ENCODE measurements at places on chromosomes 3 and 15. TPM values are rescaled to one million over a fixed set of nuclear protein-coding genes. Genes with fewer than 3 reads are reported as not detected.
A peak's percentile ranks its signal among the peaks of the same experiment; 100 is the strongest.

- DNase-seq, result no peak
Measured at GRCh38 chr3:43309372-43310305, 23.3 kb downstream of the SNRK start.

DNA sequence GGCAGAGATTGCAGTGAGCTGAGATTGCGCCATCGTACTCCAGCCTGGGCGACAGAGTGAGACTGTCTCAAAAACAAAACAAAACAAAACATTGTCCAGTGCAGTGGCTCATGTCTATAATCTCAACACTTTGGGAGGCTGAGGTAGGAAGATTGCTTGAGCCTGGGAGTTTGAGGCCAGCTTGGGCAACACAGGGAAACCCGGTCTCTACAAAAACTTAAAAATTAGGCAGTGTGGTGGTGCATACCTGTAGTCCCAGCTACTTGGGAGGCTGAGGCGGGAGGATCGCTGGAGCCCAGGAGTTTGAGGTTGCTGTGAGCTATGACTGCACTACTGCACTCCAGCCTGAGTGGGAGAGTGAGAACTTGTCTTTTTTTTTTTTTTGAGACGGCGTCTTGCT lies 27.2 kb upstream of the MOBP start:
- no peak for DNase-seq

- DNase-seq, result no peak
Measured at GRCh38 chr3:71548705-71549384, 34.7 kb downstream of the FOXP1 start.

- no peak for DNase-seq
Measured at GRCh38 chr15:77180270-77180669, 109.4 kb upstream of the TSPAN3 start.

DNA sequence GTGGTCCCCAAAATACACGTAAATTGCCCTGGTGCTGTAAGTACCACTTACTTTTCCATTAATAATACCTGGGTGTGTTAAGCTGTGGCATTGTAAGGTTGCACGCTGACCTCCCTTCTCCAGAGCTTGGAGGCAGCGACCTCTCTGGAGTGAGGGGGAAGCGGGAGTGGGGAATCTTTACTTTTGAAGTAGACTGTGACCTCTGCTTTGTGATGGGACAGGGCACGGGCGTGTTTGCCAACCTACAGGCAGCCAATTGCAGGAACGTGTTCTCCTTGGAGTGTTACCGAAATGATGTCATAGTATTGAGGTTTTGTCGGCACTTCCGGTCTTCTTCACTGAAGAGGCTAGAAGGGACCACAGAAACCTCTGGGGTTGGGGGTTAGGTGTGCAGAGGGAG lies 227.3 kb upstream of the C2CD4B start:
- DNase-seq, result peak; percentile 13

DNA sequence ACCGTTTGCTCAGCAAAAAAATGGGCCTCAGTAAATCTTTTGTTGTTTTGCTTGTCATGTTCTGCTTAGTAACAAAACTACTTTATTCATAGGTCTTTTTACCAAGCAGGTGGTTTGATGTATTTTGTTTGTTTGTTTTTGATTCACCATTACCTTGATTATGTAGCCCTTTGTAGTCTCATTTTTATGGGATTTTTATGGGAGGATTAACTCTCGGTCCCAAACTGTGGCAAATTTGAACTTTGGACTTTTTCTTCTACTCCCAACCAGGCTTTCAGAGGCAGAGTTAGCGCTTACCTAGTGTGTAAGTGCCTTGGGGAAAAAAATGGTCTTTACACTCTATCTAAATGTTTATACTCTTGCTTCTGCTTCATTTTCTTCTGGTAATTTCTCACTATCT lies 276.7 kb upstream of the POU1F1 start:
- no peak for DNase-seq

- no peak for DNase-seq
Measured at GRCh38 chr3:86578071-86578470, 412.9 kb downstream of the VGLL3 start.

DNA sequence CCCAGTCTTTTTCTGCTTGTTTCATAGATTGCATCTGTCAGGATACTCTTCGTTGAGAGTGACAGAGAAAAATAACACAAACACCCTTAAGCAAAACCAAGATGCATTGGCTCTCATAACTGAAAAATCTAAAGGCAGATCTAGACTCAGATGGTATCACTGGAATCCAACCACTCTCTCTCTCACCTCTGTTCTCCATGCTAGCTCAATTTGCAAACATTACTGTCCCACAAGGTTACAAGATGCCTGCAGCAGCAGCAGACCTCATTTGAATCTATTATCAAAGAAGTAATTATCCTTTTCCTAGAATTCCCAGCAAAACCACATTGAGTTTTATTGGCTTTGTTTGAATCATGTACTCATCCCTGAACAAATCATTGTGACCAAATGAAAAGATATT lies 19.1 kb upstream of the PCOLCE2 start:
- DNase-seq, result no peak

- DNase-seq, result no peak
Measured at GRCh38 chr3:23455084-23455483, 252.0 kb downstream of the UBE2E2 start.

DNA sequence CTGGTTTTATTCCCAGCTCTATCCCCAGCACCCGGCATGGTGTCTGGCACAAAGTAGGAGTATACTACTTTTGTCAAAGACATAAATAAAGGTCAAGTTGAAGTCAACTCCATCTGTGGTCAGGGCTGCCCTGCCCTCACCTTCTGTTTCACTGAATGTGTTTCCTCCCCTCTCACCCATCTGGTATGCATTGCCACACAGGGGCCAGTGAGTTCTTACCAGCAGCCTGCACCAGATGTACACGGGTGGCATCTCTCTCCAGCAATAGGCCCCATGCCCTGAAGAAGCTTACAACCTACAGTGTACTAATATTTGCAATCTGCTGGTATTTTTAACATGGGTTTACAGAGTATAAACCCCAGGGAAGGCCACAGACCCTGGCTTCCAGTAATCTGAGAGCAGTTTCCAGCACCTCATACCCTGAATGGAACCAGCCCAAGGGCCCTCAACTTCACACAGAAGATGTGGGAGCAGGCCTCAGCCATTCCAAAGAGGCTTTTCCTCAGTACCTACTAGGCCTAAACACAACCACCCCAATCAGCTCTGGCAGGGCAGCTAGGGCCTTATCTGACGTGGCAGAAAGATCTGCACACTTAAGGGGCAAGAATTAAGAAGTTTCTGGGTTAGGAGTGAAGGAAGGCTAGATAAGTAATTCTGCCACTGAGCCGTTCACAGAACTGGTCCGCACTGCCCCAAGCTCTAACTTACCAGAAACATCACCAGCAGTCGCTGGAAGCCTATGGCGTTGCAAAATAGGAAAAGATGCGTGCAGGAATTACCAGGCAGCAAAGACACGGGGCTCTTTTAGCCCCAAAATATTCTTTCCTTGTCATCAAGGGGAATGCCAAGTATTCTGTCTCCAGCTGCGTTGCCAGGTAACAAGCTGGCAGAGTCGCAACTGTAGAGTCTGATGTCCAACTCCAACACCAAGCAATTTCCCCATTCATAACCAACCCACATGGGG lies 2.1 kb downstream of the IDH2 start:
- peak; percentile 57 for DNase-seq

GRCh38 chr15:78316283-78317083 lies 17.1 kb upstream of the SKIC8 start:
- no peak for DNase-seq

DNA sequence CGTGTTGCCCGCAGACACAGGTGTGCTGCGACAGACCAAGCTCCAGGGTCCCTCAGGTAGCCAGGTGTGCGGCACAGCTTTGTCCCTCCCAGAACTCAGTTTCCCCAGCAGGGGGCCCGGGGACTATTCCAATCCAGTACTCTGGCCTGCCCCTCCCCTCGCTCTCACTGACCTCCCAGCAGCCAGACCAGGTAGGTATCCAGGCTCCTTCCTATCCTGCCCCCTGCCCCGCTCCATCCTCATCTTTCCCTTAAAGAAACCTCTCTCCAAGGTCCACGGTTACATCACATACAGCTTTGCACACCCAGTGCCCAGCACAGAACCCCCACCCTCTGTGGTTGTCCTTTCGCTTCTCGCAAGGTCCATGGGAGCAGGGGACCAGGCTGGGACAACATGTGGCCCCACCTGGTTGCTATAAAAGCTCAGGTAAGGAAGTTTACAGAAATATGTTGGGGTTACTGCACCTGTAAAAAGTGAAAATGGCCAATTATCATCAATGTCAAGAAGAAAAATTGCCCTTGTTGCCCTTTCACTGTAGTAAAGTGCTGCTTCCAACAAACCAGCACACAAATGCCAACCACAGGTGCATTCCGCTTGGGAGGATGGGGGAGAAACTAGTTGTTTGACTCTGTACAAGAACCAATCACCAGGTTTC lies 7.3 kb upstream of the CYP11A1 start:
- no peak for DNase-seq

DNA sequence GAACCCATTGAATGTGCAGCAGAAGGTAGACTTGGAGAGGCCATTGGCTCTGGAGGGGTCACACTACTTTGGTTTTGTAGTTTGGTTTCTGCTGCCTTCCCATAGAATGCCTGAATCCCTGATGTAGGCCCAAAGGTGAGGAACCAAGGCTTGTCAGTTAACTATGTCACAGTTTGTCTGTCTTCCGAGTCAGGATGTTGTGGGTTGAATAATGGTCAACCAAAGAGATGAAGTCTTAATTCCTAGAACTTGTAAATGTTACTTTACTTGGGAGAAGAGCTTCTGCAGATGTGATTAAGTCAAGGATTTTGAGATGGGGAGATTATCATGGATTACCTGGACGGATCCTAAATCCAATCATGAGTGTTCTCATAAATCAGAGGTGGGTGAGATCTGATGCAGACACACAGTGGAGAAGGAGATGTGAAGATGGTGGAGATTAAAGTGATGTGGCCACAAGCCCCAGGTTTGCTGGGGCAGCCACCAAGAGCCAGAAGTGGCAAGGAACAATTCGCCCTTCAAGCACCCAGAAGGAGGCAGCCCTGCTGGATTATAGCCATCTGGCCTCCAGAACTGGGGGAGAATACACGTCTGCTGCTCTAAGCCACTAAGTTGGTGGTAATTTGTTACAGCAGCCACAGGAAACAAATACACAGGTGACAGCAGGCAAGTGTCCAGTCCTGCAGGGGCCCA lies 2.3 kb upstream of the CCR8 start:
- no peak for DNase-seq

DNA sequence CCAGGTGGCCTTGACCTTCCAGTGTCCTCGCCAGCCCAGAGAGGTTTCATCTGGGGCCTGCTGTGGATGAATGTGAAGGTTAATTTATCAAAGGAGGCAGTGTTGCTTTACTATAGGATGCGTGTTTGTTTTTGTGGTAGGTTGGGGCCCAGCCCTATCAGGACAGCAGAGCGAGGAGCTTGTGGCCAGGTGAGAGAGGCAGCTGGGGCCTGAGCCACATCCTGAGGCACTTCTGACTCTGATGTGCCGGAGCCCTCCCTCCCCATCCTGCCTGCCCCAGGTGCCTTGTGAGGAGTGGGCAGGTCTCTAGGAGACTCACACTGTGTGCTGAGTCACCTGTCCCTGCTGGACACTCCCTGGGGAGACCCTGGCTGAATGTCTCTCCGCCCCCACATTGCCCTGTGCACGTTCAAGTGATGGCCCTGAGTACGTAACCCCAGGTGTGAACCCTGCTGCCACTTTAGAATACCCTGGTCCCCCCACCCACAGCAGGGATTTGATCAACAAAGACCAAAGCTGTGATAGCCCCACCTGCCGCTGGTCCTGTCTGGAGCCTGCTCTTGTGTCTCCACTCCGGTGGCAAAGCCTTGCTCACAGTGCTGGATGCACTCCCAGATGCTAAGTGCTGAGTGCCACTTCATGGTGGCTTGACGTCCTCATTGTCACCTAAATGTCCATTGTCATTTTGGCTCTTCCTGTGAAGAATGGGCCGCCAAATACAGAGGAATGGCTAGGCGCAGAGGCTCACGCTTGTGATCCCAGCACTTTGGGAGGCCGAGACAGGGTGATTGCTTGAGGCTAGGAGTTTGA lies 16.0 kb downstream of the FBLN2 start:
- DNase-seq, result no peak

ECE2 gene
- not detected for polyA plus RNA-seq

- no peak for DNase-seq
Measured at GRCh38 chr3:133883641-133884040, 12.0 kb downstream of the RAB6B start.

ARL14 gene
- not detected for polyA plus RNA-seq

GRCh38 chr3:69658514-69659140 lies 80.6 kb upstream of the MITF start:
- DNase-seq, result no peak

DNA sequence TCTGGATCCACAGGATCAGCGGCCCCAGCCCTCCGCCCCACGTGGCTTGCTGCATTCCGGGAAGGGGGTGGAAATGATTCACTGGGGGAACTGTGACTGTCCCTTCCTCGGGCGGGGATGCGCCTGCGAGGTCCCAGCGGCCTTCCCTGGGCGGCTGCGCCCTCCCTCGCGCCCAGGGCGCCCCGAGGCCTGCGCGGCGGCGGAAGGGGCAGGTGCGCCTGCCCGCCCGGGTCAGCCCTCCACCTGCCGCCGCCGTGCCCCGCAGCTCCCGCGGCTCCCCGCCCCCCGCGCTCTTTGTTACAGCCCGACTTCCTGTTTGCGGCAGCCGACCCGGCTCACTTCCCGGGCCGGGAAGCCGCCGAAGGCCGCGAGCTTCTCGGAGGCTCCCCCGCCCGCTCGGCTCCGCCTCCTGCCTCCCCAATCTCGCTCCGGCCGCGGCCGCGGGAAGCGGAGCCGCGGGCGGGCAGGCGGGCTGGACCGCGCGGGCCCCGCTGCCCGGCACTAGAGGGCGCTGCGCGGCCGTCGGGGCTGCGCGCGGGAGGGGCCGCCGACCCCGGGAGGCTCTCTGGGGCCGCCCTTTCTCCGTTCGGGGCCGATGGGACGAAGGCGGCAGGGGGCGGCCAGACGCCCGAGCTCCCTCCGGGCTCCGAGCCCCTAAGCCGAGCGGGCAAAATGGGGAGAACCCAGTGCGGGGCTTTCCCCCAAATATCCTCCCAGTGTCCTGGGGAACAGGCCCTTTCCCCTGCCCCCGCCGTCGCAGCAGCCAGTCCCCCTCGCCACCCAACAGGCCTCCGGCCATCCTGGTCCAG lies 11.5 kb upstream of the CHAC1 start:
- DNase-seq, result peak; percentile 74

DNA sequence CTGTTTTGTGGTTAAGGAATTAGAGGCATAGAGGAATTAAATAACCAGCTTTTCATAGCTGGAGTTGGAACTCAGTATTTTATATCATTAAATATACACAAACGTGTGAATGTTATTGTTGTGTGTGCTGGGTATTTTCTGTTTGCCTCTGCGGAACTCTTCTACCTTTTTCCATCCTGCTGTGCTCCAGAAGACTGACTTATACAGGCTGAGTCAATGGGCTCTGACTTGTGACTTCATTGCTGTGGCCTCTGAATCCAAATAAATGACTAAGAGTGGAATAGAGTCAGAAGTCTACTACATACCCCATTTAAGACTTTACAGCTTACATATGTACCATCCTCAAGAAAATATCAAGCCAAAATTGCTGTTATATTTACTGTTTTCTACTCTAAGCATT lies 17.6 kb downstream of the ARIH1 start:
- DNase-seq, result no peak

All from right lung (tissue), 10 donors.